ENCODE measurements at places on chromosomes 4 and X. TPM values are rescaled to one million over a fixed set of nuclear protein-coding genes. Genes with fewer than 3 reads are reported as not detected.

The IL1RAPL2 gene
- not detected for total RNA-seq

- DNase-seq: no peak
- no peak overlapping the region for H3K4me3 ChIP-seq
- H3K4me1 ChIP-seq: peaks cover 3% of the 10 kb centered on the region
- no peak overlapping the region for H3K27ac ChIP-seq
- H3K27me3 ChIP-seq: peaks cover 9% of the 10 kb centered on the region
Observed at GRCh38 chrX:140087875-140088274, 122.6 kb upstream of the CXorf66 start.

The SMIM43 gene
- total RNA-seq: not detected

DNA sequence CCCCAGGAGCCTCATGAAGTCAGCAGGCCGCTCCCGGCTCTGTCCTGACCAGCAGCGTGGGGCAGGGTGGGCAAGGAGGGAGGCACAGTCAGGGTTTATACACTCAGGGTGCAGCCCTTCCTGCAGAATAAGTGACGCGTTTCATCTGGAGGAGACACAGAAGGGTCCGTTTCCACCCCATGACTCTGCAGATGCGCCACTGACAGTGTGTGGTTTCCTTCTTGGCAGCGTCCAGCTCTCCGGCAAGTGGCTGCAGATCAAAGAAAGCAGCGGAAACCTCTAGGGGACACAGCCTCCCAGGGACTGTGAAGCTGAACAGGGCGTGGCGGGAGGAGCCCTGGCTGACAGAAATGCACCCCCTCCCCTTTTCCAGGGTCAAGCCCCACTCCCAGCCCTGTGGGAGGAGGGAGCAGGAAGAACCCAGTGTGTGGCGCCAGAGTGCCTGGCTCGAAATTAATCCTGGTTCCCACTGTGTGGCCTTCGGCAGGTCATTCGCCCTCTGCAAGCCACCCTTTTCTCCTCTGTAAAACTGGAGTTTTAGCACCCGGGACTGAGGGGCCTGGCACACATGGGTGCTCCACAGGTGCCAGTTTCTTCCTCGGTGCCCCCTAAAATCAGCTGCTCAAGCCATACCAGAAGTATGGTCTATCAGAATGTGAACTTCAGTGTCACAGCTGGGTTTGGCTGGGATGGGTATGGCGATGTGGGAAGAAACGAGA lies 17.3 kb upstream of the TBC1D14 start:
- H3K27ac ChIP-seq: peak overlapping the region; percentile 43
- DNase-seq: peak; percentile 45
- no peaks in the 10 kb centered on the region for H3K27me3 ChIP-seq
- H3K36me3 ChIP-seq: no peaks in the 10 kb centered on the region
- peaks cover 40% of the 10 kb centered on the region for H3K4me1 ChIP-seq

DNA sequence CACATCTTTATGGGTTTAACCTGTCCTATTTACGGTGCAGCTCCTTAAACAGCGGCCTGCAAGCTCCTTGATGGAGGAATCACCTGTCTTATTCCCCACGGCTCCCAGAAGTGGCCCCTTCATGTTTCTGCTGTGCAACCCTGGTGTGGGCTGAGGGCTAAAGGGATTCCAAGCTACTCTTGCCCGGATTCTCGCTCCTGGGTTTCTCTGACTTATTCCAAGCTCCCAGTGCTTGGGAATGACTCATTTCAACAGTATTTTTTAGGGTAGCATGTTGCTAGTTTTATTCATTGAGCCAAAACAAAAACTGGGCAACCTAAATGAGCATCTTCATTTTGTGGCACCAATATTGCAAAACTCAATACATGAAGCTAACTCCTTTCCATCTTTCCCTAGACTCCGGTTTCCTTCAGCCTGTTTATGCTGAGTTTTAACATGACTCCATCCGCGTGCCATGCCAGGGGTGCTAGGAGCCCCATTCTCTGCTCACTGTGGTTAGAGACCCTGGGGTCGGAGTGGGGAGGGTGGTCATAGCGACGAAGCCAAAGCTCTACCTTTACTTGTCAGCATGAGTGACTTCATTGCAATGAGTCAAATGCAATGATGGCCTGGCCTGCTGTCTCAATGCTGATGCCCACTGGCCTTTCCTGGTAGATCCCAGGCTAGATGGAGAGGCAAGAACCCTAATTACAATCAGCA lies 349.7 kb downstream of the NR3C2 start:
- H3K4me1 ChIP-seq: peaks cover 49% of the 10 kb centered on the region
- no peak overlapping the region for H3K4me3 ChIP-seq
- DNase-seq: no peak
- H3K36me3 ChIP-seq: peaks cover 3% of the 10 kb centered on the region
- H3K27me3 ChIP-seq: no peaks in the 10 kb centered on the region
- peak overlapping the region; percentile 8 for H3K27ac ChIP-seq

Data from left ventricle myocardium inferior (tissue), 1 donor.